ENCODE measurements at places on chromosomes 6 and 20.

DNA sequence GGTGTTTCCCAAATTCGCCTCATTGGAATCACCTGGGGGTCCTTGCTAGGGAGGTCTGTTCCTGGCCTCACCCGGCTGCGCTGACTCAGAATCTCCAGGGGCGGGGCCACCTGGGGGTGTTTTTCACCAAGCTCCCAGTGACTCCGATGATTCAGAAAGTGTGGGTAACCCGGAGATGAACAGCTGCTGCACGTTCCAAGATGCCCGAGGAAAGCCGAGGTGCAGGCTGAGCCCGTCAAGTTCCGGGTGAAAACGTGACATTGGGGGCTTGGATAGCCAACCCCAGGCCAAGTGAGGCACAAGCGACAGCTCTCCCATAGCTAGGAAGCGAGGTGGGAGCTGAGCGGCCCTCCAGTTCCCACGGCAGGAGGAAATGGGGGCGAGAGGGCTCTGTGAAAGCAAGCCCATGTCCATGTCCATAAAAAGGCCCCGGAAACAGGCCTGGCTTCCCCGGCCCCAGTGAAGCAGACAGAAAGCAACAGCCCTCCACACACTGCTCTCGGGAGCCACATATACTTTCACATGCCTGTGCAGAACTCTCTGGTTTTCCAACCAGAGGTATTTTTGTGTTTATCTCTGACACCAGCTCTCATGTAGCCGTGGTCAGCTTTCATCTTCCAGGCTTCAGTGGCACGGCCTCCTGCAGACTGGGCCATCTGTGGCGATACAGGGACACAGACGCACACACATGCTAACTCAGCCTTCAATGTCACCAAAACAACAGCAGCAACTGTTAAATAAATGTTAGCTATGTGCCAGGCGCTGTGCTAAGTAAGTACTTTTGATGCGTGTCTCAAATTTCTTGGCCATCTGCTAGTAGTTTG lies 90.7 kb upstream of the CCDC28A start:
- no peak for DNase-seq

DNA sequence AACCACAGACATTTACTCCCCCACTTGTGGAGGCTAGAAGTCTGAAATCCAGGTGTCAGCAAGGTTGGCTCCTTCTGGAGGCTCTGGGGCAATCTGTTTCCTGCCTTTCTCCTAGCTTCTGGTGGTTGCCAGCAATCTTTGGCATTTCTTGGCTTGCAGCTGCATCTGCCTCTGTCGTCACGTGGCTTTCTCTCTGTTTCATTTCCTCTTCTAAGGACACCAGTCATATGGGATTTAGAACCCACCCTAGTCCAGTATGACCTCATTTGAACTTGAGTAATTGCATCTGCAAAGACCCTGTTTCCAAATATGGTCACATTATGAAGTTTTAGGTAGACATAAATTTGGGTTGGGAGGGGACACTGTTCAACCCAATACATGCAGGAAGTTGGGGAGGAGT lies 56.2 kb upstream of the EPB41L1 start:
- DNase-seq, result no peak

DNA sequence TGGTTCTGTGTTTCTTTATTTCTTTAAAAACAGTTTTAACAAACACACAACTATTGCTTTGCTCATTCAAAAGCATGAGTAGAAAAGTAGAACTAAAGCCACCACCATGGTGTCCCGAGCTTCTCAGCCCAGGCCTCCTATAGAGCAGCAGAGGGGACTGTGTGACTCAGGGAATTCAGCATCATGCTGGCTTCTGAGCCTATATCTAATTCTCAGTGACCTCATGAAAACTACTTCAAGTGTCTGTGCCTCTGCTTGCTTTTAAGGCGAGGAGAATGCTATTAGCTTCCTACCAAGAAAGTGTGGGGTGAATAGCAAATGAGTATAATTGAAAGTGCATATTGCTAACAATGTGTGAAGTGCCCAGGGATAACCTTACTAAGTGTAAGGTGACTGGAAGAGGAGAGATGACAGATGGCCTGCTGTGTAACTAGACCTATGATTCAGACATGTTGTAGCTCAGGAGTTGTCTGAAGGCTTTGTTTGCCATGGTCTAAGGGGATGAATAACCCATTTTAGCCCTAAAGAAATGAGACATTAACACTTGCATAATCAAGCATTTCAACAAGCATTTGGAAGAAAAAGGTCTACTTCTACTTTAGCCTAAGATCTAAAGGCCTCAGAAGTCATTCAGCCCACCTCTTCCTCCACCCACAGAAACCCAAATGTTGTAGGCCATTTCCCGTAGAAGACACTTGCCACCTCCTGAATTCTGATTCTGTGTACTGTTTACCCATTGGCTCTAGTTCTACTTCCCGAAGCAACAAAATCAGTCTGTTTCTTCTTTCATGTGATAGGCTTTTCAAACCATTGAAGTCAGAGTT lies 121.5 kb upstream of the ARG1 start:
- DNase-seq, result no peak

- no peak for DNase-seq
Observed at GRCh38 chr6:35213298-35213791, 411 bp upstream of the SCUBE3 start.

GRCh38 chr6:112879920-112880413 lies 532.8 kb downstream of the RFPL4B start:
- DNase-seq, result no peak

DNA sequence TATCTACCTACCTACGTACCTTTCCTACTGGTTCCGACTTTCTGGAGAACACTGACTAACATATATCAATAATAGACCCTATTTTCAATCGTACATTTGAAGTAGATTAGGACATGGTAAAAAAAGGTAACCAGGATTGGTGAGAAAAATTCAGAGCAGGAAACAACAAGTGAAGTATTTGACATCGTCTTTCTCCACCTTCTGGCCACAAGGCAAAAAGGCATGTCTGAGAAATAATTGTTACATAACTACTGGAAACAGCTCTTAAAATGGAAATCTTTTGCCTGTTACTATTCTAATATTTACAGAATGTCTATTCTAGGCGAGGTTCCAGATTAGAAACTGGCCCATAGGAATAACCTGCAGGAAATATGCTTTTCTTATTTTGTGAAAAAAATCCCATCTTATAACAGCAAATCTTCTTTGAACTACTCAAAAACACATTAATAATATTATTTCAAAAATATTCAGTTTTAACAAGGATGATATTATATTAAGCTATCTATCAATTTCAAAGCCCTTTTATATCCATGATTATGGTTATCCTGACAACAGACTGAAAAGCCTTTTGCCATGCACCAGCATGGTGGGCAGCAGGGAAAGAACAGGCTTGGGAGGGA lies 80.8 kb downstream of the RCAN2 start:
- no peak for DNase-seq

GRCh38 chr6:127484212-127484863 lies 25.1 kb upstream of the KIAA0408 start:
- no peak for DNase-seq

DNA sequence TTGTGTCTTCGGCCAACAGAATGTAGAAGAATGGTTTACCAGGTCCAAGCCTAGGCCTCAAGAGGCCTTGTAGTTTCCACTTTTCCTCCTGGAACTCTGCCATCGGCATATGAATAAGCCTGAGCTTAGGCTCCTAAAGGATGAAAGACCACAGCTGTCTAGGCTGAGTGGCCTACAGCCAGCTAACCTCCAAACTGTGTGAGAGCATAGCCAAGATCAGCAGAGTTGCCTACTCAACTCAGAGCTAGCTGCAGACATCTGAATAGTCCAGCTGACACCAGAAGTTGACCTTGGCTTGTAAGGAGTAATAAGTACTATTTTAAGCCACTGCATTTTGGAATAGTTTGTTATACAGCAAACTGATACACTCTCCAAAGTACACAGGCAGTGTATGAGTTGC lies 52.6 kb upstream of the SMIM29 start:
- peak; percentile 51 for DNase-seq

DNA sequence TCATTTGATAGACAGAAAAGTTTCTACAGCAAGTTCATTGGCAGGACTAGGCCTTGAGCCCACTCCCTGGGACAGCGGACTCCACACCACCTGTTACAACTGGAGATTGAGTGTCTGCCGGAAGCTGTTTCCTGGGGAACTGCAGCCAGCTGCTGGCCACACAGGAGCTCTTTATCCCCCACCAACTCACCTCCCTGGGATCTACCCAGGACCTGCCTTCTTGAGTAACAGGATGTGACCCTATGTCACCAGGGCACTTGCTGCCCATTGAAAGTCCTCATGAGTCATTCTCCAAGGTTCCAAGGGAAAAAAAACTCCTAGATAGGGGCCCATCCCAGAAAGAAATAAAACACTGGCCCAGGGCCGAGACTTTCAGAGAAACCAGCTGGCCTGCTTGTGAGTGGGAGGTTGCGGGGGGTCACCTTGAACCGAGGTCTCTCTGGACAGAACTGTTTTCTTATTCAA lies 37.4 kb upstream of the SLC9A8 start:
- DNase-seq, result no peak

DNA sequence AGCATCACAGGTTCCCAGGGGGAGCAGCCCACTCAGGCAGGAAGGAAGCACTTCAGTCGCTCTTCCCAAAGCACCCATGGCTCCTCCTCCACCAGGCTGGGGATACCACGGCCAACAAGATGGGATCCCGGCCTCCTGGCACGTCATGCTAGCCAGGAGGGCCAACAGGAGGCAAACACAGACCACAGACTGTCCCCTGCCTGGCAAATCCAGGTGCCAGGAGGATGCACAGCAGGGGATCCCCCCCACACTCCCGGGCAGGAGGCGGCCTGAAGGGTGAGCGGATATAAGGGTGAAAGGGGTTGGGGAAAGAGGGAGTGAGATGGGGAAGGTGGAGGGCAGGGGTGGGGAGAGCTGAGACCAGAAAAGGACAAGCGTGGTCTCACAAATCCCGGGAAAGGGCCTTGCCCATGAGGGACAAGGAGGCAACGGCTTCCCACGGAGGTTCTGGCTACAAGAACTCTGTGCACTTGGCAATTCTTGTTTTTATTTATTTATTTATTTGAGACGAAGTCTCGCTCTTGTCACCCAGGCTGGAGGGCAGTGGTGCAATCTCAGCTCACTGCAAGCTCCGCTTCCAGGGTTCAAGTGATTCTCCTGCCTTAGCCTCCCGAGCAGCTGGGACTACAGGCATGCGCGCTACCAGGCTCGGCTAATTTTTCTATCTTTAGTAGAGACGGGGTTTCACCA lies 7.2 kb downstream of the PXDC1 start:
- DNase-seq, result no peak

- DNase-seq, result no peak
Observed at GRCh38 chr20:25341716-25342680, 48.6 kb downstream of the ABHD12 start.

DNA sequence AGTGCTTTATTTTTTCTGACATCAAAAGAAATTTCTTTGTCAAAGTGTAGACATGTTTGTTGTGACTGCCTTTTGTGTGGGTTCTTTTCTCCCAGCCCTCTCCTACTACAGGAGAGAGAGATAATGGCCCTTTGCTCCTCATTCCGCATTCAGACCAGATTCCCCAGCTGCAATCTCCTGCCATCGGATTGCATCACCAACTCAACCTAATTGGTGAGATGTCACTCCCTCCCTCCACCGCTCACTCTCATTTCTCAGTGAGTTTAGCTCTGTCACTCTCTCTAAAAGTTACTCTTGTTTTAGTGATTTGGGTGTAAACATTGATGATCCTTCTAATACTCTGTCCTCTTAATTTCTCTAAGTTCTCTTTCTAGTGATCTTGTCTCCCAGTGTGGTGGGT lies 22.7 kb downstream of the UTRN start:
- DNase-seq, result no peak

DNA sequence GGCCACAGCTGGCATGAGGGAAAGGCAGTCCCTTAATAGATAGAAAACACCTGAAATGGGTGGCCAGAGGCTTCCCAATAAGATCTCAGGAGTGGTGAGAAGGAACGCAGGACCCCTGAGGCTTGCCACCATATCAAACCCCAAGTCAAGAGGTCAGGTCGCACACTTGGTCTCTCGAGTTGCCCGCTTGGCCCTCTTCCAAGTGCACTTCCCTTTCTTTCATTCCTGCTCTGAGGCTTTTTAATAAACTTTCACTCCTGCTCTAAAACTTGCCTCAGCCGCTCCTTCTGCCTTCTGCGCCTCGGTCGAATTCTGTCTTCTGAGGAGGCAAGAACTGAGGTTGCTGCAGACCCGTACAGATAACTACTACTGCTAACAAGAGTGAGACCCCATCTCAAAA lies 64.2 kb downstream of the SLC2A10 start:
- DNase-seq, result no peak

- no peak for DNase-seq
Observed at GRCh38 chr6:5749651-5750215, 257.0 kb downstream of the NRN1 start.

DNA sequence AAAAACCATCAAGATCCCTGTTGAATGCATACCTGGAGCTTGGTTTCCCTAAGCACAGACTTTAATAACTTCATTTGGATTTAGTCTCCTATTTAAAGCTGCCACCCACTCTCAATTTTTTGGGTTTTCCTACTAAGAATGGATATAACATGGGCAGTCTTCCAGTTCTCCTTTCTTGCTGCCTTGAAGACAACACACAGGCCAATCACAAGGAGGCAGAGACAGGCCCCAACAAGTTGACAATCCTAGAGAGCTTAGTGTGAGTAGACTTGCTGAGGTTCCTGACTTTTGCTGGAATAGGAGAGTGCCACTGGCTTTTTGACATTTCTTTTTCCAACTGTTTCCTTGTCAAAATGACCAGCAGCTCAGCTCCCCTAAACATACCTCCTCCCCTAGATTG lies 112.3 kb upstream of the ESR1 start:
- no peak for DNase-seq

GRCh38 chr20:41308726-41309413 lies 8.7 kb downstream of the ZHX3 start:
- DNase-seq, result no peak

DNA sequence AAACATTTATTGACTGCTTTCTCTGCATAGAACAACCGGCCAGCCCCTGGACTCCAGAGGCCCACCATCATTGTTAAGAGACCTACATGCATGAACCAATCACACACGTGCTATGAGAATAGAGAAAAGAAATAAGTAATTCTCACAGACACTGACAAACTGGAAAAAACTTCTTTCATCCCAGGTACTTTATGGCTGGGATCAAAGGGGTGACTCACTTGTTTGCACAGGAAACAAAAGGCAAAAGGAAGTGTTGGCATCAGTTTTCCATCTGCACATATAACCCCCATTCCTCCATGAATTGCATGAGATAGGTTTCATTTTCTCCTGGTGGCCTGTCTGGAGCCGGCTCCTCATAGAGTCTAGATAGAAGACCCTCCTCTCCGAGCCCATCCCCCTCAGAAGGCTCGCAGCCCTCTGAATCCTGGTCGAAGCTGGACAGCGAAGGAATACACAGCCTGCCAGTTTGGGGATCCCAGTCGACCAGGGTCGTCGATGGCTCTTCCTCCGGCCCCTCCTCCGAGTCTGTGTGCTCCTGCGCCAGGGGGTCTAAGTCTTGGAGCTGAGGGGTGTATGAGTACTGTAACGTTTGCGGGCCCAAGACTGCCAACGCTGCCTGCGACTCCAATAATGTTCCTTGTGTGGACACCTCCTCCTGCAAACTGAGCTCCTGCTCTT lies 43.3 kb downstream of the IL20RA start:
- no peak for DNase-seq

- DNase-seq, result no peak
Observed at GRCh38 chr6:127776320-127776719, 124.5 kb downstream of the THEMIS start.

Data from renal cortex interstitium (tissue), 15 donors.